Neural crest cell (in vitro differentiated cells): ENCODE measurements at places on chromosomes 6 and 20. TPM values are rescaled to one million over a fixed set of nuclear protein-coding genes. Genes with fewer than 3 reads are reported as not detected.
A peak's percentile ranks its signal among the peaks of the same experiment; 100 is the strongest.

GRCh38 chr6:12136905-12137304, 124.8 kb downstream of the HIVEP1 start:
- DNase-seq, result no peak

DNA sequence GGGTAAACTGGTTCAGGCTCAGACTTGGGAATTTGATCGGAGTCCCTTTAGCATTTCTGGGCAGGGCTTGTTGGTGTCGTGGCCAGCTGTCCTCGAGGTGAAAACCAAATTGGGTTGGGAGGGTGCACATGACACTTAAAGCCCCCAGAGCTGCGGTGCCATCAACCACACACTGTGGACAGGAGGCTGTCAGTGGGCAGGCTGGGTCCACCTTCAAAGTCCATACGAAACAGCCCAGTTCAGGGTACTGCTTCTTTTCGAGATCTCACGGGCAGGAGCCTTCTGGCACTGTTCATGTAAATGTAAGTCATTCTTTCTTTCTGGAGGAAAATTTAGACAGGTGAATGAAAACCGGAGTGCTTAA, 7.0 kb downstream of the SYNJ2 start:
- DNase-seq, result no peak

DNA sequence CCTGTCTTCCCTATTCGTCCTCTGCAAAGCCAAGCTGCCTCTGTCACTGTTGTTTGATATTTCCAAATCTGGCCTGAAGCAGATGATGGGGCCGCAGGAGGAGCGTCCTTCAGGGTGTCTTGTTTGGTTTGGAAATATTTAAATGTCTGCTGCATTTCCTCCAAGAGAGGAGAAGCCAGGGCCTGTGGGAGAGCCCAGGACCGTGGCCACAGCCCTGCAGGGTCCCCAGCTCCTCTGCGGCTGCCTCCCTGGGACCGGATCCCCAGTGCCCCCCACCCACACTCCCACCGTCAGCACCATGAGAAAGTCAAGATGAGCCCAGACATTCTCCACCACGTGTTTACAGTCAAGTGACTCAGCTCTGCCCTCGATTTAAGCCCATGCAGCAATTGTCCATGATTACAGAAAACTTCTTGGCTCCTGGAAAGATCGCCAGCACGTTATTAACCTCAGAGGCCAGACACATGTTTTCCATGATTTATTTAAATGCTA, 18.2 kb downstream of the FOXF2 start:
- no peak for DNase-seq

GRCh38 chr6:13287104-13287503, 41.2 kb downstream of the TBC1D7 start:
- DNase-seq, result no peak

The BPIFA1 gene
- total RNA-seq, result not detected in 2 replicates

- no peak for DNase-seq
Measured at GRCh38 chr6:153126218-153126617, 4.9 kb downstream of the RGS17 start.

DNA sequence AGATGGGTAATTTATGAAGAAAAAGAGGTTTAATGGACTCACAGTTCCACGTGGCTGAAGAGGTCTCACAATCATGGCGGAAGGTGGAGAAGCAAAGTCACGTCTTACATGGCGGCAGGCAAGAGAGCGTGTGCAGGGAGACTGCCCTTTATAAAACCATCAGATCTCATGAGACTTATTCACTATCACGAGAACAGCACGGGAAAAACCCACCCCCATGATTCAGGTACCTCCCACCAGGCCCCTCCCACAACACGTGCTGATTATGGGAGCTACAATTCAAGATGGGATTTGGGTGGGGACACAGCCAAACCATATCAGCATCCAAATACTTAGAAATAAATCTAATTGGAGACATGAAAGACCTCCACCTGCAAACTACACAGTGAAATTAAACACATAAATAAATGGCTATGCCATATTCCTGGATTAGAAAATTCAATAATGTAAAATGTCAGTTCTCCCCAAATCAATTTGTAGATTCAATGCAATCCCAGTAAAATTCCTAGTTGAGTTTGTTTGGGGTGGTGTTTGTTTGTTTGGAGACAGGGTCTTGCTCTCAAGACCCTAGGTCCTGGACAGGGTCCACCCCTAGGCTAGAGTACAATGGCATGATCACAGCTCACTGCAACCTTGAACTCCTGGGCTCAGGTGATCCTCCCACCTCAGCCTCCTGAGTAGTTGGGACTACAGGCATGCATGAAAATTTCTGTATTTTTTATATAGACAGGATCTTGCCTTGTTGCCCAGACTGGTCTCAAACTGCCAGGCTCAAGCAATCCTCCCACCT, 101.6 kb downstream of the TAF4 start:
- DNase-seq, result no peak

- DNase-seq, result no peak
Measured at GRCh38 chr6:69072796-69073195, 437.7 kb downstream of the ADGRB3 start.

- no peak for DNase-seq
Measured at GRCh38 chr6:111861431-111861885, 11.8 kb downstream of the FYN start.

DNA sequence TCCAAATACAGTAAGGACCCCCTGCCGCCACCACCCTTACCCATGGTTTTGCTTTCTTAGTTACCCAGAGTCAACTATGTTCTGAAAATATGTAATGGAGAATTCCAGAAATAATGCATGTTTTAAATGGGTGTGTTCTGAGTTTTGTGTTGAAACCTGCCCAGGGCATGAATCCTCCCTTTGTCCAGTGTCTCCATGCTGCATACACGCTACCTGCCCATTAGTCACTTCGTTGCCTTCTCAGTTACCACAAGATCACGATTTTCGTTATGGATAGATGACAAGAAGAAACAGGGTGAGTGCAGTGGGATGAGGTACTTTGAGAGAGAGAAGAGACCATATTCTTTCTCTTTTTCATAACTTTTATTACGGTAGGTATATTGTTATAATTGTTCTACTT, 10.6 kb downstream of the FARS2 start:
- DNase-seq, result no peak

DNA sequence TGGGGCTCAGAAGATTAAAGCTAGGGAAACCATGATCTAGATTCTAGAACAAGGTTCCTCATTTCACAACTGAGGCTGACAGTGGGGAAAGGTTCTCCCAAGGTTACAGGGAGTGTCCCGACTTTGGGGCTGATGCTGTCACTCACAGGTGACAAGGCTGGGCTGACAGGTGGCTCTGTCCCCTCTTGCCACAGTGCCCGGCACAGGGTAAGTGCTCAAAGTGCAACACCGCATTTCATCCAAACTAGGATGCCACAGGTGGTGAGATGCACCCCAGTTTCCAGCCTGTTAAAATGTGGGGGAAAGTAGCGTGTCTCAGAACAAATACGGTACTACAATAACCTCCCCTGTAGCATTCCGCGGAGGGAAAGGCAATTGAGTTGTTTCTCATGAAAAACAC, 7.8 kb downstream of the ZBP1 start:
- DNase-seq, result no peak

- DNase-seq, result no peak
Measured at GRCh38 chr6:40620574-40621240, 33.5 kb upstream of the LRFN2 start.

GRCh38 chr20:38878866-38879265, 47.4 kb upstream of the FAM83D start:
- DNase-seq, result peak; percentile 49

GRCh38 chr6:144265061-144265357, 20.1 kb upstream of the UTRN start:
- DNase-seq, result no peak

GRCh38 chr6:2738373-2738979, 12.2 kb downstream of the MYLK4 start:
- DNase-seq, result peak; percentile 57

DNA sequence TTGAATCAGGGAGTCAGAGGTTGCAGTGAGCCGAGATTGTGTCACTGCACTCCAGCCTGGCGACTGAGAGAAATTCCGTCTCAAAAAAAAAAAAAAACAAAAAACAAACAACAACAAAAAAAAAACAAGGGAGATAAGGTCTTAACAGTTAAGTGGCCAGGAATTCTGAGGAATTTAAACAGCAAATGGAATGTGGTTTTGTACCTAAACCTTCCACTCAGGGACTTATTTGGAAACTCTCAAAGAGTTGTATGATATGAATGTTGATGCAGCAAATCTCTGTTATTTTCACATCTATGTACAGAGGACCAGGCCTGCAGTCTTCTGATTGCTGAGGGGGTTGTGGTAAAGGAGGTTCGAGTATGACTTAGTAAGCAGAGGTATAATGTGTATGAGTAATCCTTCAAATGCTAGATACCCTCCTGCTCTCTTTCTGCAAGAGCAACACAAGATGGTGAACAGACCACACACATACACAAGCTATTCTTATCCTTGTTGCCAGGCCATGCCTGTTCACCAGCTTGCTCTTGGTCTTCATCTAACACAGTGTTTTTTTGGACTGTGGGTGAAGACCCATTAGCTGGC, 174.9 kb upstream of the SCGN start:
- no peak for DNase-seq

The EMILIN3 gene
- 6.9 and 7.5 TPM in 2 replicates for total RNA-seq

- DNase-seq, result no peak
Measured at GRCh38 chr6:39300739-39301138, 13.5 kb downstream of the KCNK17 start.

DNA sequence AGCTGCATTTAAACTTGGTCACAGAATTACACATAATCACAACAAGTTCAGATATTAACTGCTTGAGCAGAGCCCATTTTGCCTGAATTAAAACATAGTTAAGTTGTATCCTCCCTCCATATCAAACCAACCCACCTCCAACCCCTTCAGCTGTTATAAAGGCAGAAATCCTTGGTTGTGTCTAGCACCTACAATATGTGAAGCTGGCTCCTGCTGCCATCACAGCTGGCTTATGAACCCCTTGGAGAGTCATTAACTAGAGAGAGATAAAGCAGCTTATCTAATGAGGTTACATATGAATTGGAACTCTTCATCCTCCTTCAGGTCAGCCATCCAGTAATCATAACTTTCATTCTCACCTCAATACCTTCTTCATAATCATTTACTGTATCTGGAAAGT, 101.8 kb downstream of the EPHA7 start:
- DNase-seq, result no peak

DNA sequence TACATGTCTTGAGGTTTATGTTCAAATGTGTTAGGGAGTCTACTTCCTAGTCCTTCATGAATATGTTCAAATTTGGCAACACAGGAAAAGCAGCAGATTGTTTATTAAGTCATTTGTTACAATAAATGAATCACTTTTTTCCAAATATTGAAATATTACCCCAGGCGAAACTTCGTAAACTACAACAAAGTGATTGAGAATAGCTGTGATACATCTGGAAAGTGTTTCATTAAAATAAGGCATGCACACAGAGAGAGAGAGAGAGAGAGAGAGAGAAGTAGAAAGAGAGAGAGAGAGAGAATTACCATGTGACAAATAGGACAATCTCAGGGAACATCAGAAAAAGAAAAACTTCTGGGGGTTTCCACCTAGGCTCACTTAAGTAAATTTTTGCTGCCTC, 363.1 kb upstream of the PTCHD4 start:
- no peak for DNase-seq

- DNase-seq, result no peak
Measured at GRCh38 chr6:11615214-11615602, 77.7 kb downstream of the TMEM170B start.

DNA sequence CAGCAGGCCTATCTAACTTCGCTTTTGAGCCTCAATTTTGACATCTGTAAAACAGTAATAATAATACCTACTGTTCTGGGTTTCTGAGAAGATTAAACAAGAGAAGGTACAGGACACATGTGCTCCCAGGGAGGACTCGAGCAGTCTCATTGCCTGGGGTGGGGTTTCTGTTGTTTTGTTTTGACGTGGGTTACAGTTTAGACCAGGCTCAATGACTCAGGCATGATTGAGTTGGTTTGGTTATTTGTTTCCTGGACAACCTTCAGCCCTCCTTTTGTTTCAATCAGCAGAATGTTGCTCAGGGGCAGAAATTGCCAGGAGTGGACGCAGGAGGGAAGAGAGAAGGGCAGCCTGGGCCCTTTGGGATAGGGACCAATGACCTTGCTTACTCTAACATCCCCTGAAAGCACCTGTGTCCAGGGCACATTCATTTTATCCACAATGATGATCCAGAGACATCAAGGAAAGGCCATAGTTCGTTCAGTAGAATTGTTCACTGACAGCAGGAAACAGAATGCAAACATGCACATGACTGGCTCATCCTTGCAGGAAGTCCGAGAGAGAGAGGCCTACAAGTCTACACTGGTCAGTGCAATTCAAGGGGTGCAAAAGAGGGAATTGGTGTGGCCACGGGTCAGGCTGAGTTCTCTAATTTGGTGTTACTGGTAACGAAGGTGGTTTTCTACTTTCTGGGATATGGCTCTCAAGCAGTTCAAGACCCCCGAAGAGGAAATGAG, 74.5 kb upstream of the MRPS10 start:
- no peak for DNase-seq
